Muscle of leg (tissue), 16 donors: ENCODE measurements at places on chromosomes 4 and X.

DNA sequence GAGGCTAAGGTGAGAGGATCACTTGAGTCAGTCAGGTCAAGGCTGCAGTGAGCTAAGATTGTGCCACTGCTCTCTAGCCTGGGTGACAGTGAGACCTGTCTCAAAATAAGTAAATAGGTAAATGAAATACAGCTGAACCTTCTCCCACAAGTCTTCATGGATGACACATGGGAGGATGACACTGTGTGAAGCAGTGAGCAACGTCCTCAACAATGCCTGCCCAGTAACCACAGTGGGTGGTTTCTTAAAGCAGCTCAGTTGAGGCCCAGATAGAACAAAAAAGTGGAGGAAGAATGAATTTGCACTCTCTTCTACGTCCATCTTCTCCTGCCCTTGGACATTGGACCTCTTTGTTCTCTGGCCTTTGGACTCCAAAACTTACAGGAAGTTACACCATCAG is 52.7 kb downstream of the MSX1 start:
- DNase-seq, result no peak

GRCh38 chrX:110877326-110877725 is 81.7 kb upstream of the CHRDL1 start:
- peak; percentile 51 for DNase-seq

- DNase-seq, result no peak
Measured at GRCh38 chr4:102781570-102781969, 20.8 kb upstream of the MANBA start.

DNA sequence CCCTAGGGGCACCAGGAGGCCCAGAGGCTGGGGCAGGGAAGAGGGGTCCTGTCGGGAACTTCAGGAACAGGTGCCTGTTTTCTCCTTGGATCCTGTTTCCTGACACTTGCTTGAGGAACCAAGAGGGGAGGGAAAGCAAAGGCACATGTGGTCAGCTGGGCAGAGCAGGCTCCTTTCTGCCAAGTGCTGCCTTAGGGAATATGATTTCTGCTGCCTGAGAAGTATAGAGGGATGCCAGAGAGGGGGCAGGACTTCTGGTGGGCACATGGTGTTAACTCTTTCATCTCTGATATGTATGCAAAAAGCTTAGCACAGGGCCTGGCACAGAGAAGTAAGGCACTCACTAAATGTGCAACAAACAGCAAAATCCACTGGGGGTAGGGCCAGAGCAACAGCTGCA is 51.2 kb upstream of the PJA1 start:
- DNase-seq, result peak; percentile 67

GRCh38 chr4:15605537-15605936 is 49.6 kb downstream of the FBXL5 start:
- no peak for DNase-seq

- no peak for DNase-seq
Measured at GRCh38 chr4:78244705-78245485, 187.8 kb downstream of the FRAS1 start.

DNA sequence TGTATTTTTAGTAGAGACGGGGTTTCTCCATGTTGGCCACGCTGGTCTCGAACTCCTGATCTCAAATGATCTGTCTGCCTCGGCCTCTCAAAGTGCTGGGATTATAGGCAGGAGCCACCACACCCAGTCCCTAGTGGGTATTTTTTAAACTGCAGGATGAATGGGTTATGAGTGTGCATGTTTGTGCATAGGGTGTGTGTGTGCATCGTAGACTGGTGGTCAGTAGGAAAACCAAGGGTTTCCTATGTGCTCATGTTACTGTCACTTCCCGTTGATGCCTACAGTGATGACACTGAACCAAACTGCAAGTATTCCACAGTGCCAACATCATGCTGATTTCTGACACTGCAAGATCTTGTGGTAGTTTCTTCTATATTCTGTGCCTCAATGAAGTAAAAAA is 41.1 kb downstream of the DDIT4L start:
- no peak for DNase-seq

DNA sequence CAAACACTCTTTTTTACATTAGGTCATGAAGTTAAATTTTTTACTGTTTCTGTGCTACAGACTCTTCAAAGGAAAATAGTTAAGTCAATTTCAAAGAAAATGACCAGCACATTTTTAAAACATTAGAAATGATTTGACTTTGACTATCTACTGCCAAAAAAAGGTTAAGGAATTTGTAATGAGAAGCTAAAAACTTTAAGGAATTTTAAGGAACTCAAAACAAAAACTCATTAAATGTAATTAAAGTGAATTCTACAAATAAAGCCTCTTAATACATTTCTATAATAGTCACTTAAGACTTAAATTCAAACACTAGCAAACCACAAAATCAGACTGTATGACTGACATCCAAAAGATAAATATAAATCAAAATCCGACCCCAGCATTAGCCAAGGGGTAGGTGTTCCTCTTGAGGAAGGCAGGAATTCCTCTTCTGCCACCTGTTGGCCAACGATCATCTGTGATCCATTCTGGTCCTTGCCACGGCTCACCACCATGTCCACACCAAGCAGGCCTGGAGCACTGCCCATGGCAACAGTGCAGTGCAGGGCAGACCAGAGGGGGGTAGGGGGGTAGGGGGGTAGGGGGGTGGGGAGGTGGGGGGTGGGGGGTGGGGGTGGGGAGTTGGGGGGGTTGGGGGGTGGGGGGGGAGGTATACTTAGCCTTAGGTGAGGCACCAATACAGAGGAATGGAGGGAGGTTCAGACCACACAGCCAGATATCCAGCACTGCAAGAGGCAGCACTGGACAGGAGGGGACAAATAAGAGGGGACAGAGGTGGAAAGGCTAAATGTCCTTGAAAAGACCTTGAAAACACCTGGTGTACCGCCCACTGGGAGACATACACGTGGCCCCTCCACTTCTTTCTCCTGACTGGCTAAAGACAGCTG is 287.4 kb downstream of the CHIC1 start:
- DNase-seq, result peak; percentile 56

DNA sequence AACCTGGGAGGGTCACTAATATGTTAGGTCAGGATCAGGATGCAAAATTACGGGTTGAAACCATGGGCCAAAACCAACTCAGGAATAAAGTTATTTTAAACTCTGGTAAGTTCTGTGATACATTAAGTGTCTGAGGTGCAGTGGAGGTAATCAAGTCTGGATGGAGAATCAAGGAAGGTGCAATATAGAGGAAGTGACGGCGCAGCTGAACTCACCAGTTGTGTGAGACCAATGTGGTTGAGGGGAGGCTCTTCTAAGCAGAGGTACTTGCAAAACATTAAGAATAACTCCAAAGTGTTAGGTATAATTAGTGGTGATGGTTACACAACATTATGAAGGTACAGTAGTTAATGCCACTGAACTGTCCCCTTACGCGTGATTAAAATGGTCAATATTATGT is 19.7 kb downstream of the GAB3 start:
- DNase-seq, result no peak

GRCh38 chr4:139521754-139522401 is 34.1 kb downstream of the SETD7 start:
- DNase-seq, result peak; percentile 60

DNA sequence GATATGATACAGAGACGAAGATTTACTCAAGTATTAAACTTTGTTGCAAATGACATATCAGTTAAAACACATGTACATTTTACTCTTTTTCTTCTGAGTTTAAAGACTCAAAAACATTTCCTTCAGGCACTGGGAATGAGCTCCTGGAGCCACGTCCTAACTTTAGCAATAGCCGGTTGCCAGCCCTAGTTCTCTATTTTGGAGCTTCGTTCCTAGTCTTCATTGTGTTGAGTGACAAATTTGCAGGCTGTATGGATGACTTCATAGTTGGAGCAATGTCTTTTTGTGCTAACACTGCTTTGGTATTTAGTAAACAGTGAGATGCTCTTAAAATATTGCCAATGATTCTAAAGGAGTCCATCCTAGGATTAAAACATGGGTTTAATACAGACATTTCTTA is 190.9 kb downstream of the FAT4 start:
- peak; percentile 84 for DNase-seq

- DNase-seq, result no peak
Measured at GRCh38 chr4:4270529-4270928, 19.4 kb downstream of the LYAR start.

DNA sequence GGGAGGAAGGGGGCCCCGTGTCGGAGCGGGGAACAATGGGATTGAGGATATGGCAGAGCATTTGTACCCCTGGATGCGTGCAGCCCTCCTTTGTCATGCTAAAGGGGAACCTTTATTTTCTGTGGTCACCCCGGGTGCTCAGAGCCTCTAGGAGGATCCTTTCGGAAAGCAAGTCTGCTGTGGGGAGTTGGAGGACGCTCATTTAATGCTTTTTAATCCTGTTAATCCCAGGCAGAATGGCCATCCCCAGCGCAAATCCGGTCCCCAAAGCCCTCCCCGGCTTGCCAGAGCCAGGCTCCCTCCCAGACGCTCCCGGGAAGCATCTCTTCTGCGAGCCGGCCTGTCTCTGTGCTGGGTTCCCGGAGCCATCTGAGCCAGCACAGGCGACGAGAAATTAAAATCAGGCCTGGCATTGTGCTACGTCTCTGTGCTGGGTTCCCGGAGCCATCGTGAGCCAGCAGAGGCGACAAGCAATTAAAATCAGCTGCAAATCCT is 113.2 kb upstream of the PPP2R3B start:
- DNase-seq, result no peak

GRCh38 chr4:183142571-183143550 is 43.8 kb downstream of the WWC2 start:
- DNase-seq, result peak; percentile 72

DNA sequence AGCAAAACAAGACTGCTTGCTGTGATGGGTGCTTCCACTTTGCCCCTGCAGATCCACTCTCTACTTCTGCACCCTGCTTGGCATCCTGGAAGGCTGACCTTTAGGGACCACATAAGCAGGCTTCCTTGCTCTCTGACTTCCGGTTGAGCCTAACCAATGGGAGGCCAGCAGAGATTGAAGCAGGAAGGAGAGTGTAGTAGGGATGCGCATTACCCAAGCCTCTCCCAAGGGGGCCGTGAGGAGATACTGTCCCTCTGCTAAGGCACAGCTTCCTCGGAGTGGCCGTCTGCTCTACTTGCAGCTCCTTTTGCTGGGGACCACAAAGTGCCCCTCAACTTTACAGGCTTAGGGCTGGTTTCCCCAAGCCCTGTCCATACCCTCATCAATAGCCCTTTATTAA is 624.3 kb upstream of the TENM3 start:
- DNase-seq, result no peak

GRCh38 chrX:150219374-150220185 is 143.5 kb upstream of the MAMLD1 start:
- DNase-seq, result peak; percentile 43

DNA sequence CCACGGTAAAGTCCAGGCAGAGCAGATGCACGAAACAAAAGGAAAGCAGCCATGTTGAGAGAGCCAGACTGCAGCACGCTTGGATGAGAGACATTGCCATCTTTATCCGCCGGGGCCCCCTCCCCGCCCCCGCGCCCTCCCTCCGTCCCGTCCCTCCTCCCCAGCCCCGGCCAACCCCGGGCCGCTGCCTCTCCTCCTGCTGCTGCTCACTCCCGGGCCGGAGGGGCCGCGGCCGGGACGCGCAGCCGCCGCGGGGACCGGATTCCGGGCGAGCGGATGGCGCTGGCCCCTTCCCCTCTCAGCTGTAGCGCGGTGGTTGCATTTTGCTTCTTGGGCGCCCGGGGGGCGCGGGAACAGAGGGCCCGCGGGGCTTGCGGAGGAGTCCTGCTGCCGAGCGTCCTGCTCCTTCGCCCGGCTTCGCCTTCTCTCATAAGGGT is 542 bp downstream of the RNF150 start:
- peak; percentile 88 for DNase-seq

- no peak for DNase-seq
Measured at GRCh38 chr4:47801481-47802002, 36.3 kb downstream of the CORIN start.

GRCh38 chr4:156252358-156252921 is 298.8 kb upstream of the CTSO start:
- DNase-seq, result peak; percentile 43

DNA sequence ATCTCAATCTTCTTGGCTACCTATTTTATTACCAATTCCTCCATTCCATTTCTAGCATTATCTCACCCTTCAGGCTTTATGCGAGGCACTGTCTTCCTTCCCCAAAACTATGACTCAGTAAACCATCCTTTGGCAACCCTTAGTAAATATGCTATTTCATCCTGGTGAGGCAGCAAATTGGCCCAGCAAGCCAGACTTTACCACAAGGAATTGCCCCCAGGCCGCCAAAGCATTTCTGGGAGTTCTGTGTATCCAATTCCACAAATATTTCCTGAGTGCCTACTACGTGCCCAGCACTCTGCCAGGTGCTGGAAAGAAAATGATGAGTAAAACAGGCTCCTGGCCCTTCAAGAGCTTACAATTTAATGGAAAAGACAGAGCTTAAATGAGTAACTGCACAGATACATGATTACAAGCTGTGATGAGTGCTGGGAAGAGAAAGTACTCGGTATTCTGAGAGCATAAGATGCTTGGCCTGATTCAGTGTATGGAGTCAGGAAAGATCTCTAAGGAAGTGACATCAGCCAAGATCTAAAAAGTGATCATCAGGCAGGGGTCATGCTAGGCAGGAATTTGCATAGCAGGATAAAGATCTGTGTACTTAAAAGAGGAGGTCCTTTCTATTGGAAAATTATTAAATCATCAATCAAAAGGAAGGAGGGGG is 193.8 kb downstream of the ADAMTS3 start:
- peak; percentile 75 for DNase-seq

GRCh38 chr4:125985856-125986255 is 671.1 kb downstream of the FAT4 start:
- no peak for DNase-seq

DNA sequence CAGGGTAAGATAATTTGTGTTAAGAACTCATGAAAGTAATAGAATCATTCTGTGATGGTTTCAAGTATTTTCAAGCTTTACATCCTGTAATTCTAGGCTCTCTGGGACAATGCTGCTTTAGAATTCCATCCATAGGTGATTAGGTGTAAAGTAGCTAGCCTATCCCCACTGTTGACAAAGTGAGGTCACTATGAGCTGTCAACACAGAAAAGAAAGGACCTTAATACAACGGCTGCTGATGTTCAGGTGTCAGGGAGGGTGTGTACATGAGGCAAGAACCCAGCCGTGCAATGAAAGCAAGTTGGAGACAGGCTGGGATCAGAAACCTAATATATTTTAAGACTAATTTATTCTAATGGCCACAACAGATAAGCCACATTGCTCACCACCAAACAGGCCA is 36.8 kb upstream of the SH3RF1 start:
- DNase-seq, result no peak

GRCh38 chr4:1903035-1903434 is 31.8 kb downstream of the NSD2 start:
- DNase-seq, result no peak

GRCh38 chrX:147364896-147365295 is 546.8 kb upstream of the FMR1 start:
- no peak for DNase-seq

DNA sequence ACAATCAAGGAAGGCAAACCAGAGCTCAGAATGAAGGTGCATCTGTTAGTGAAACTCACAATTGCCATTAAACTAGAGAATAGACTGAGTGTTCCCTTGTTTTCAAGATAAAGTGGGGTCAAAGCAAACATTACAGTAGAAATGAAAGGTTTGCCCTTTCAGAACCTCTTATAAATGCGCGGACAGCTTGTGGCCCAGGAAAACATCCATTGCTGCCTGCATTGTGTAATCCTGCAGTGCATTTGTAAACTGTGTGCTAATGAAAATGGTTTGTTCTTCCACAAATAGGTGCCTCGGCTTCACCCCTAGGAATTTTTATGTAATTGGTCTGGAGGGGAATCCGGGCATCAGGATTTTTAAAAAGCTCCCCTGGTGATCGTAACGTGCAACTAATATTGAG is 62.8 kb downstream of the SNX25 start:
- DNase-seq, result no peak

GRCh38 chr4:98659106-98659592 is 738 bp upstream of the TSPAN5 start:
- DNase-seq, result peak; percentile 72

- DNase-seq, result no peak
Measured at GRCh38 chr4:72215198-72215597, 183.4 kb downstream of the NPFFR2 start.
